T-helper 2 cell treated with Interferon-gamma antibody and Interleukin-4, amounts not matched to agents 100 ng/mL and 5 ng/mL, for 36 hours (primary cell): ENCODE measurements at places on chromosomes 1 and 21. TPM values are rescaled to one million over a fixed set of nuclear protein-coding genes. Genes with fewer than 3 reads are reported as not detected.

Gene TEX38
- not detected in 2 replicates for total RNA-seq

Gene KISS1
- not detected in 2 replicates for total RNA-seq

Gene CA6
- total RNA-seq = 0.36 and 0.55 TPM in 2 replicates

Gene S100A14
- not detected in 2 replicates for total RNA-seq

Gene ZFP69
- 4.1 and 4.7 TPM in 2 replicates for total RNA-seq

Gene DISC1
- total RNA-seq = 10.5 TPM in 2 replicates

Gene CLIC6
- total RNA-seq = 0.11 and 0.16 TPM in 2 replicates

Gene MEX3A
- 0.20 and 0.50 TPM in 2 replicates for total RNA-seq

Gene GJA5
- total RNA-seq = not detected in 2 replicates

Gene C1orf87
- not detected in 2 replicates for total RNA-seq

Gene CCDC185
- total RNA-seq = not detected in 2 replicates

Gene SLC16A4
- 0.09 and 0.23 TPM in 2 replicates for total RNA-seq

Gene KCNJ9
- not detected in 2 replicates for total RNA-seq

Gene KCNK1
- 6.0 and 6.8 TPM in 2 replicates for total RNA-seq

Gene ZNF669
- total RNA-seq = 9.2 and 9.7 TPM in 2 replicates

Gene RIPK4
- not detected in 2 replicates for total RNA-seq

Gene TNN
- not detected in 2 replicates for total RNA-seq

Gene MASP2
- 0.09 and 0.18 TPM in 2 replicates for total RNA-seq

Gene KDM5B
- 51.1 and 59.0 TPM in 2 replicates for total RNA-seq
